HT-29 (cell line): ENCODE measurements at places on chromosomes 11 and 22.
A peak's percentile ranks its signal among the peaks of the same experiment; 100 is the strongest.

- no peak for DNase-seq
Observed at GRCh38 chr22:27947448-27947847, 28.4 kb upstream of the PITPNB start.

GRCh38 chr22:24969560-24970301 is 17.2 kb downstream of the KIAA1671 start:
- DNase-seq: peak; percentile 20

- no peak for DNase-seq
Observed at GRCh38 chr11:123393312-123393927, 36.6 kb upstream of the GRAMD1B start.

DNA sequence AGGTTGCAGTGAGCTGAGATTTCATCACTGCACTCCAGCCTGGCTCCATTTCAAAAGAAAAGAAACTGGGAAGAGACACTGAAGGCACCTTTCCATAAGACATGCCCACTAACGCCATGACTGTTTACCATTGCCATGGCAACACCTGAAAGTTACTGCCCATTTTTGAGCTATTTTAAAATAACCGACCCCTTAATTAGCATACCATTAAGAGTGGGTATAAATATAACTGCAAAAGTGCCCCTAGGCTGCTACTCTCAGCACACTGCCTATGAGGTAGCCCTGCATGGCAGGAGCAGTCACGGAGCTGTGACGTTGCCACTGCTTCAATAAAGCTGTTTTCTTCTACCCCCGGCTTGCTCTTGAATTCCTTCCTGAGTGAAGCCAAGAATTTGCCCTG is 9.9 kb upstream of the RNASEH2C start:
- no peak for DNase-seq

GRCh38 chr11:85718991-85719807 is 33.2 kb upstream of the CCDC89 start:
- no peak for DNase-seq

DNA sequence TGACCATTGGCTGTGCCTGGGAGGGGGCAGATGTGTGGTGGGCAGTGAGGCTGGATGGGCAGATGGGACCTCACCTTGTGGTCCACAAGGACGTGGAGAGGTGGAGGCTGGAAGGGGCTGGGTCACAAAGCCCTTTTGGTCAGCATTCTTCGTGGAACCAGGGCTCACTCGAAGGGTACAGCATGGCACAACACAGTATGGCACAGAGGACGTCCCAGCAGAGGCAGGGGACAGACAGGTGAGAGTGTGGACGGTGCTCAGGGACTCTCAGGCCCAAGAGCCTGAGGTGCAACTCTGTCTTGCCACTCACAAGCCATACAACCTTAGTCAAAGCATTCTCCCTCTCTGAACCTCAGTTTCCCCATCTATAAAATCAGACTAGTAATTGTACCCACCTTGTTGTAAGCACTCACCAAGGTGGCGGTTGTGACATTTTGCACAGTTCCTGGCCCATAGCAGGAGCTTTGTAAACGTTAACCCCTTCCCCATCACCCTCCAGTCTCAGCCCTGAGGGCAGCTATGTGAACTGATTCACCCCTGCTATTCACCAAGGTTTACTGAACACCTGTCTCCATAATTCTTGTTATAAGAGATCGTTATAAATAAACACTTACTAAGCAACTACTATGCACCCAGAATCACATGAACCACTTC is 11.6 kb upstream of the TSKU start:
- DNase-seq: no peak

GRCh38 chr11:79564288-79564925 is 123.6 kb upstream of the TENM4 start:
- no peak for DNase-seq

DNA sequence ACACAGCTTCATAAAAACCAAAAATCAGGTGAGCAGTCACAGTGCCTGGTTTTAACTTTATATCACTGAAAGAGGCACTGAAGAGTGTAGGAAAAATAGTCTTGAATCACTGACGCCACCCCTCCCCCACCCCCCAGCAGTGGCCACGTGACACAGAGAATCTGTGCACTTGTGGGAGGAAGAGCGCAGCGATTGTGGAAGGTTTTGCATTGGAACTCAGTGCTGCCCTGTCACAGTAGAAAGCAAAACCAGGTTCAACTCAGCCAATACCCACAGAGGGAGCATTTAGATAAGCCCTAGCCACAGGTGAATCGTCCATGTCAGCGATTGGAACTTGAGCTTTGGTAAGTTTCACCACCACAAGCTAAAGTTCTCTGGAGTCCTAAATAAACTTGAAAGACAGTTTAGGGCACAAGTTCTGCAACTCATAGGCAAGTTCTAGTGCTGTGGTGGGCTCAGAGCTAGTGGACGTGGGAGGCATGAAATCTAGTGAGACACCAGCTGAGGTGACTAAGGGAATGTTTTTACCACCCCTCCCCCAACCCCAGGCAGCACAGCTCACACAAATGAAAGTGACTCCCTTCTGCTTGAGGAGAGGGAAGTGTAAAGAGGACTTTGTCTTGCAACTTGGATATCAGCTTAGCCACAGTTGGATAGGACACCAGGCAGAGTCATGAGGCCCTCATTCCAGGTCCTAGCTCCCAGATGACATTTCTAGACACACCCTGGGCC is 13.3 kb downstream of the OR52B2 start:
- no peak for DNase-seq

- no peak for DNase-seq
Observed at GRCh38 chr11:14269692-14270573, 89.0 kb downstream of the RRAS2 start.

DNA sequence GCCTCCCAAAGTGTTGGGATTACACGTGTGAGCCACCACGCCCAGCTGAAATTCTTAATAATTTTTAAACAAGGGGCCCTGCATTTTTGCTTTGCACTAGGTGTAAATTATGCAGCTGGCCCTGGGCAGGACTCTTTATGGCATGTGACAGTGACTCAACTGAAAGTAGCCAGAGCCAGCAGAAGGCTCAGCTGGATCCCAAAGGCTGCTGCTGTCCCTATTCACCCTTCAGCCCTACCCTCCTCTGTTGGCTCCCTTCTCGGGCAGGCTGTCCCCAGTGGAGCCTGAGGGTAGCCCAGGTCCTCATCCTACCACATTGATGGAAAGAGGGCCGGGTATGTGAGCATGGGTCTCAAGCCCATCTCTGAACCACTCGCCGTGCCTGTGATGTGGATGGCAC is 45.6 kb downstream of the CD82 start:
- DNase-seq: no peak

DNA sequence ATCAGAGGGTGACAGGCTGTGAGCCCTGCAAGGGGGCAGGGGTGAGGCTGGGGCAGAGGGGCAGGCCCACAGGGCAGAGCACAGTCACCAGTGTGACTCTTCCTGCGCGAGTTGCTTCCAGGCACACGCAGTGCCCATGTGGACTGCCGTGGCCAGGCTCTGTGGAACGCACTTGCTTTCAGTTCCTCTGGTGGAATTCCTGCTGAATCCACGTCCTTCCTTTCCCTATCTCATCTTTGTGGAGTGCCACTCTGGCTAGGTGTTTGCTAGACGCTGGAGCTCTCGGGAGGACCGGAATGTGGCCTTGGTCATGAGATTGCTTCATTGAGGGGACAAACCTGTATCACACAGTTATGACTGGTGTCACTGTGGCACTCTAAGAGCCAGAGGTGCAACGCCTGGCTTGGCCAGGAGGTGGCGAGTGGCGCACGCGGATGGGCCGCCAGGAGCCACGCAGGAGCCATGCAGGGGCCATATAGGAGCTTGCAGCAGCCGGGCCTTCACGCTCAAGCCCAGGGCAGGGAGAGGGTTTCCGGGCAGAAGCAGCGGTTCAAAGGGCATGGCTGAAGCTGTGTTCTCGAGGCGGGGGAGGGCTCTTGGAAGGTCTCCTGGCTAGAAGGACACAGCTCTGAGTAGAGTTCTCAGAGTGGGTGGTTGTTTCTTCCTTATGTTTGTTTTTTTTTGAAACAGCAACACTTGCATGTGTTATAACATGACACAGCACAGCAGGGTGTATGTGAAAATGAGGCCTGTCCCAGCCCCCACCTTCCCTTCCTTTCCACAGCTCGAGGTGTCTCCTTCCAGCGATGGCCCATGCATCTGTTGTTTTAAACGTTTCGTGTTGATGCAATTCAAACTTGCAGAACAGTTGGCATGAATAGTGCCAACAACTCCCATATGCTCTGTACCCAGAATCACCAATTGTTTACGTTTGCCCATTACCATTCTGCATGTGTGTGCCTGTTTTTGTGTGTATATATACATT is 36.2 kb downstream of the TBC1D22A start:
- DNase-seq: peak; percentile 83

GRCh38 chr22:32487461-32487860 is 12.8 kb downstream of the FBXO7 start:
- DNase-seq: no peak

DNA sequence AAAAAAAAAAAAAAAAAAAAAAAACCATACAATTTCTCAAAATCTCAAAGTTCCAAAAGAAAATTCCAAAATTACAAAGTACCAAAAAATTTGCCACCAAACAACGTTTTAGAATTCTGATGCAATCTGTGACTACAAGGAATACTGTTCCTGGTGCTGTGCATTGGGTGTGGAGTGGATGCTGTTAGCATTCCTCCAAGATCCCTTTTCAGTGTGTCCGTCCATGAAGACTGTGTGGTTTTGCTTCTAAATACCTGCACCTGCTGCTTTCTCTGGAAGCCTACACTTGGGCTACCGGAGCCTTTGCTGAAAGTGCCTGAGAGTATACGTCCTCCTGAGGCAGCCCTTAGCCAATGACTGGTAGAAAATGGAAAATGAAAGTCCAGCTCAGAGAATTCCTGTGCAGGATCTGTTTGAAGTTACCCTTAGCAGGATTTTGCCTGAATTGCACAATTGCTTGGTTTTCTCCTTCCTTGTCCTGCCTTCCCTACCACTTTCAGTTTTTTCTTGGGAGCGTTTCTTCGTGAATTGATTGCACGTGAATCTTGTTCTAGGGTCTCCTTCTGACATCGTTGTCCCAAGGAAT is 140.8 kb downstream of the TRPC6 start:
- DNase-seq: no peak

- DNase-seq: no peak
Observed at GRCh38 chr11:35403765-35404387, 15.5 kb downstream of the SLC1A2 start.

DNA sequence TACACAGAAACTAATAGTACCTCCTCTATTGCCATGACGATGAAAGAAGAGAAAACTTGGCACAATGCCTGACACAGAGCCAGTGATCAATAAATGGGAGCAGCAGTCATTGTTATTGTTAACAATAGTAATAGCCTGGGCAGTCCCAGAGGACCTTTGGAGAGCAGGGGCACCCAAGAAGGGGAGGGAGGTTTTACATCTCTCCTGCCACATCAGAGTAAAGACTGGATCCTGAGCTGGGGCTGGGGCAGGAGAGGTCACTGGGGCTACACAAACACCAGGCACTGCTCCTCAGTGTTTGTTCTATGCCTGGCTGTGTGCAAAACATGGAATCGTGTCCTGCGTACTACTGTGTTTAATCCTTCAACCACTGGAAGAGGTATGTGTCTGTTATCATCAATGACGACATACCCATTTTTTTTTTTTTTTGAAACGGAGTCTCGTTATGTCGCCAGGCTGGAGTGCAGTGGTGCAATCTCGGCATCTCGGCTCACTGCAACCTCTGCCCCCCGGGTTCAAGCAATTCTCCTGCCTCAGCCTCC is 25.0 kb upstream of the CREB3L1 start:
- peak; percentile 72 for DNase-seq

GRCh38 chr11:46639197-46639839 is 22.0 kb downstream of the ATG13 start:
- DNase-seq: no peak

DNA sequence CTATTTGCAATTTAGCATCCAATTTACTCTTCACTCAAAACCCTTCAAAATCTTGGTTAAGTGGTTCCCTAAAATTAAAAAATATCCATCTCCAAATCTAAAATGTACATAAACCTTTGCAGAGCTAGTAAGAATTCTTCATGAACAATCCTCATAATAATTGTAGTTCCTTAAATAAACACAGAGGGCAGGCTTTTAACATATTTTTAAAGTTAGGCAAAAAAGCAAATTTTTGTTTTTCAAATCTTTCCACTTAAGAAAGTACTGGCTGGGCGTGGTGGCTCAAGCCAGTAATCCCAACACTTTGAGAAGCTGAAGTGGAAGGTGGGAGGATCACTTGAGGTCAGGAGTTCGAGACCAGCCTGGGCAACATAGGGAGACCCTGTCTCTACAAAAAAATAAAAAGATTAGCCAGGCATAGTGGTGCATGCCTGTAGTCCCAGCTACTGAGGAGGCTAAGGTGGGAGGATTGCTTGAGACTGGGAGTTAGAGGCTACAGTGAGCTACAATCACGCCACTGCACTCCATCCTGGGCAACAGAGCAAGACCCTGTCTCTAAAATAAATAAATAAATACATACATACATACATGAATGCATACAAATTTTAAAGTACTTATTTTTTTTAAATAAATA is 25.1 kb upstream of the PLAAT3 start:
- DNase-seq: no peak

GRCh38 chr22:25478528-25478927 is 85.9 kb upstream of the GRK3 start:
- peak; percentile 2 for DNase-seq

- peak; percentile 5 for DNase-seq
Observed at GRCh38 chr22:40679964-40680818, 907 bp downstream of the MCHR1 start.

GRCh38 chr11:8019314-8020243 is 32.4 kb downstream of the EIF3F start:
- no peak for DNase-seq

DNA sequence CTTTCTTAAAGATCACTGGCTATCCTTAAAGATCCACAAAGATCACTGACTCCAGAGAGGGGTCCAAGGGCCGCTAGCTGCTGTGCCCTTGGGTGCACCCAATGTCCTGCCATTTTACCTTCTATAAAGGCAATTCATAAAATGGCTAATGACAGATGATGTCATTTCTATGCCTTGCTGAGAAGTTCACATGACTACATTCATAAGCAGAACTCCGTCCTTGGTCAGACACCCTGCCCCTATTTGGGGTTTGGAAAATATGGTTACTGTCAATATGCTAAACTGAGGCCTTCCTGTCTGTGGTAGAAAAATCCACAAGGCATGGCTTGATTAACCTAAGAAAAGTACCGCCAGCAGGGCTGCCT is 60.9 kb upstream of the BMAL1 start:
- DNase-seq: no peak

GRCh38 chr11:96143041-96143521 is 199.9 kb downstream of the MAML2 start:
- no peak for DNase-seq

- DNase-seq: no peak
Observed at GRCh38 chr11:14904745-14905103, 12.7 kb upstream of the CYP2R1 start.
